ENCODE measurements at places on chromosomes 11 and 22. TPM values are rescaled to one million over a fixed set of nuclear protein-coding genes. Genes with fewer than 3 reads are reported as not detected.

DNA sequence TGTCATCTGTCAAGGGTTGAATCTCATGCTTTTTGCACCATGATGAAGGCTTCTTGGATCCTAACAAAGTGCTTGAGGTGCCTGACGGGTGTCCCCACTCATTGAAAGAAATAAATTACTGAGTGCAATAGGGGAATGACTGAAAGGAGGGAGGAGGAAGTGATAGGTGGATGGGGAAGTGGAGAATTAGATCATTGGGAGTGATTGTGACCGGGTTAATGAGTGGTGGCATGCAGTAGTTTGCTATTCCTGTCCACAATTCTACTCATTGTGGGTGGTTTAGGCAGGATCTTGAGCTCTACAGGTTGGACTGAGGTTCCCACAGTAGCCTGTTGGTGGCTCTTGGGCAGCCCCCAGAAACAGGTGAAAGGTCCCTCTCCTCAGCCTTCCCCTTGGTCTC lies 44.3 kb downstream of the THAP12 start:
- no peak for DNase-seq

DNA sequence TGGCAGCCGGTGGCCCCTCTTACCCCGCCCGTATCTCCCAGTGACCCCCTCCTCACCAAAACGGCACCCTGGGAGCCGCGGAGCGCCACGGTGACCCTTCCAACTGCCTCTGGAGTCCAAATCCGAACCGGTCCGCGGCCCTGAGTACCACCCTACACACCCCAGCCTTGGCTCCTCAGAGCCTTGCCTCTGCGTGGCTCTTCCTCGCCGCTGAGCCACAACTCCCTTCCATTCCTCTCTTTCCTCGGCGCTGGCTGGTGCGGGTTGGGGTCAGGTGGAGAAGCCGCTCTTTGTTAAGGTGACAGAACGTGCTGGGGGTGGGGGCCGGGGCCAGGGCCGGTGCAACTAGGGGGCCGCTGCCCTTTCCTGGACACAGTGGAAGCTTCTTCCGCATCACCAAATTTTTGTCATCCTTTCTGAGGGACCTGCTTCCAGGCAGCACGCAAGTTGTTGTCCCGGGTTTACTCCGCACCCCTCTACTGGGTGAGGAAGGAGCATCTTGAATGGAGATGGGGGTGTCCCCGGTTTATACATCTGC lies 6.5 kb downstream of the ALX4 start:
- no peak for DNase-seq

GRCh38 chr11:87740968-87741367 lies 434.3 kb downstream of the RAB38 start:
- no peak for DNase-seq

DNA sequence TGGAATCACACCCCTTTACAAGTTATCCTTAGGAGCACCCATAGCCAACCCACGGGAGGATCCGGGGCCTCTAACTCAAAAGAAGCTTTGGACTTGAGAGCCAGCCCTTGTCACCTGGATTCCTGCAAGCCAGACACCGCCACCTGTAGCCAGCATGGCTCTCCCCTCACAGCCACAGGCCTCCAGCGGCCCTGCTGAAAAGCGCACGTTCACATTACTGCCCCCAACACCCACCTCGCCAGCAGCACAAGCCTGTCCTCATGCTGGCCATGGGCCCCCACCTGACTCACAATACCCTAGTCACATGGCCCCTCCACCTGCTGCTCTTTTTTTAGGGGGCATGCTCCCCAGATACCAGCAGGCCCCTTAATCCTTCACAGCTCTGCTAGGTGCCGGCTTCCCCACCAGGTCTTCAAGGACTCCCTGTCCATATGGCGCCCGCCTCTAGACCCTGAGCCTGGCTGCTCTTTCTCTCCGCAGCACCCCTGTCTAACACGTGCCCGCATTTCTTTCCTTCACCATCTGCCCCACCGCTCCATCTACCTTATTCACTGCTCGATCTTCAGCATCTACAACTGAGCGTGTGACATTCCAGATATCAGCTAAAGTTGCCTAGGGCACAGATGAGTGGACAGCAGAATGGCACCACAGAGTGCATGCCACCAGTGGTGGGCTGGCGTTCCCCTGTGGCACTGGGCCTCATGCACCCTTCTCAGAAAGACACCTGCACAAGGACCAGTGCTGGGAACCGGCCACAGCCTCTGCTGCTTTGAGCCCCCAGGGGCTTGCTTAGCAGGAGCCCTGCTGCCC lies 6.6 kb downstream of the CARS1 start:
- no peak for DNase-seq

CARS1 gene
- total RNA-seq: 125 TPM

CWF19L2 gene
- 6.9 TPM for total RNA-seq

Measured in GM23248 (cell line).